ENCODE measurements at places on chromosomes 7 and 10.

DNA sequence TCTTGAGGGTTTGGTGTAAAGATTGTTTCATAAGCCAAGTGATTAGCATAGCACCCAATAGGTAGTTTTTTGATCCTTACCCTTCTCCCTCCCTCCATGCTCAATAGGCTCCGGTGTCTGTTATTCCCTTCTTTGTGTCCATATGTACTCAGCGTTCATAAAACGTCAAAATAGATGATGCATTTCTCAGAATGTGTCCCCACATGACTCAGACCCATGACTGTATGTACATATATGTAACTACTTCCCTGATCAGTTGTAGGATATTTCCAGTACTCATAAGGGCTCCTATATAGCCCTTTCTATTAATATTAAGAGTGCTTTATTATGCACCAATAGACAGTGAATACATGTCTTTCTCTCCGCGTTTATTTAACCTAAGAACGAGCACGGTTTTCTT, 466.9 kb downstream of the KIF20B start:
- DNase-seq = no peak

GRCh38 chr10:76045174-76045573, 613.8 kb downstream of the LRMDA start:
- DNase-seq = no peak

DNA sequence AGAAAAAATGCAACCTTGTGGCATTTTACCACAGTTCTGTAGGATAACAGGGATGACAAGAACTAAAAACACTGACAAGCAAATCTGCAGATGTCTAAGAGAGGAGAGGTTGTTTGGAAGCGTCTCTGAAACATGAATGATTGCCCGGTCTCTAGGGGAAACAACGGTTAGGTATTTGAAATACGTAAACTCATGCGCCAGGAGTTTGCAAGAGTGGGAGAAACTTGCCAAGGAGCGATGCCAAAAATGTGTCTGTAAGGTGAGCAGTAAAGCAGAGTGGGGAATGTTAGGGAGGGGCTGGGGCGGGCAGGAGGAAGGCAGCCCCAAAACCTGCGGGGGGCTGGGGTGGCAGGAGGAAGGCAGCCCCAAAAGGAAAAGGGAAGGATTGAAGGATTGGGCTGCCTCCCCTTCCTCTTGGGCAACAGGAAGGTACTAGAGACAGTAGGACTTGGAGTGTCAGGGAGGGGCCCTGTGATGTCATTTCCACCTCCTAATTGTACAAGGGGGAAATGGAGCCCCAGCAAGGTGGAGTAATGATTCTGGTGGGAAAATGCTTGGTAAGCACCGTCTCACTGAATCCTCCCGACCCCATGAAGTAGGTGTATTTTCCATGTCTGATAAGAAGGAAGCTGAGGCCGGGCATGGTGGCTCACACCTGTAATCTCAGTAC, 33.2 kb upstream of the PLEKHA1 start:
- no peak for DNase-seq

GRCh38 chr10:30736685-30737232, 107.2 kb upstream of the LYZL2 start:
- DNase-seq = no peak

- no peak for DNase-seq
Measured at GRCh38 chr7:42645906-42646305, 266.0 kb downstream of the C7orf25 start.

- no peak for DNase-seq
Measured at GRCh38 chr10:51918440-51918839, 219.0 kb upstream of the CSTF2T start.

GRCh38 chr7:5248201-5248885, 34.4 kb upstream of the SLC29A4 start:
- no peak for DNase-seq

DNA sequence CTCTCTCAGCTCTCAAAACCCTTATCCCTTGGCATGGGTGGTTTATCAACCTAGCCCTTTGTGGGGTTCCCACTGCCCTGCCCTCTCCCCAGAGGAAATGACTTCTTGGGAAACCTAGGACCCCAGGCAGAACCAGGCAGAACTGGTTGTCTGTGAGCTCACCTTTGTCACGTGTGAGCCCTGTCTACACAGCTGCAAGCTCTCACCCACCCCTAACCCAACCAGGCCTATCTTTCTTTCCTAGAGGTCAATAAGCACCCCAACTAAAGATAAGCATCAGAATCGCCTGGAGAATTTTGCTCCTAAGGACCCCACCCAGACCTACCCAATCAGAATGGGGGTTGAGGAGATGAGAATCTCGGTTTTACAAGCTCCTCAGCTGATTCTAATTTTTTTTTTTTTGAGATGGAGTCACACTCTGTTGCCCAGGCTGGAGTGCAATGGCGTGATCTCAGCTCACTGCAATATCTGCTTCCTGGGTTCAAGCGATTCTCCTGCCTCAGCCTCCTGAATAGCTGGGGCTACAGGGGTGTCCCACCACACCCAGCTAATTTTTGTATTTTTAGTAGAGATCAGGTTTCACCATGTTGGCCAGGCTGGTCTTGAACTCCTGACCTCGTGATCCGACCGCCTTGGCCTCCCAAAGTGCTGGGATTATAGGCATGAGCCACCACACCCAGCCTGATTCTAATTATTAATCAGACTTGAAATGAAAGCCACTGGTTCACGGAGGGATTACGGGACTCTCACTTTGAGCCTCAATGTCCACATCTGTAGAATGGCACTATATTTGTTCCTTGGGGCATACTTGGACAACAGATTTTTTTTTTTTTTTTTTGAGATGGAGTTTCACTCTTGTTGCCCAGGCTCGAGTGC, 7.5 kb upstream of the DDIT4 start:
- DNase-seq = no peak

DNA sequence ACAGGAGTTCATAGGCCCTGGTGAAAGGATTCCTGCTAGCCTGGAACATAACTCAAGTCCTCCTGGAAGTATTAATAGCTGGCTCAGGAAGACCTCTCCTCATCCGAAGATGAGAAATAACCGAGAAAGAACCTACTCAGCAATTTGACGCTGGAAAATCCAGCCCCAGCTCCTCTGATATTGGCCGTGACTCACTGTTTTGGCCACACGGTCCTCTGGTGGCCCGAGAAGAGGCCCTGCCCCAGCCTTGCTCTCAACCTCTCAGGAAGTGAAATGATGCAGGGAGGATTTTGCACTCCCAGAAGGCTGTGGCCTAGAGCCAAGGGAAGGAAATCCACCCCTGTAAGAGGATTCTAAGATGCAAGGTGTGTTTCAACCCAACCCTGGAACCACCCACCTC, 121.6 kb downstream of the MTPAP start:
- DNase-seq = no peak

DNA sequence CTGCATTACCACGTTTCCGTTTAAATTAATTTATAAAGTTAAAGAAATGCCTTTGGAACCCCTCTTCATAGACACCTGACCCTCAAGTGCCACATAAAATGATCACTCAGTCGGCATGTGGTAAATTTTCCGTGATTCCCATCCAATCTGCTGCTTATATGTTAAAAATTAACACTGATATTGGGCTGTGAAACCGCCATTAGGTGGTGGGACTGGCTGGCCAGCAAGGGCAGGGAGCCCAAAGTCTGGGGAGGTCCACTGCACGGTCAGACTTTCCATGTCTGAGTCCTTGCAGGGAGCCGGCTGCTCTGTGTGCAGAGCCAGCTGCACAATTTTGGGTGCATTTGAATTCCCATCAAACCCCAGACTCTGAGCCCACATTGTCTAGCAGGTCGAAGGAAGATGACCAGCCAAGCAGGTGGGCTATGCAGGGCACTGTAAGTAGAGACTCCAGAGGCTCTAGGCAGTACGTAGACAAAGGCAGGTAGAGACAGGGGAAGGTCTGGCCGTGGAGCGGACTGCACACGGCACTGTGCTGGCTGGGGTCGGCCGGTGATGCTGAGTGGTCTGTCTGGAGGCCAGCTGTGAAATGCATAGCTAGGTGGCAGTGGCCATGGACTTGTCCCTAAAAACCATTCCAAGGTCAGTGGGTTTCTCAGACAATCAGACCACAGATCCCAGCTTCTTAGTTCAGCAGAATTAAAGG, 122.9 kb downstream of the SH3PXD2A start:
- DNase-seq = no peak

DNA sequence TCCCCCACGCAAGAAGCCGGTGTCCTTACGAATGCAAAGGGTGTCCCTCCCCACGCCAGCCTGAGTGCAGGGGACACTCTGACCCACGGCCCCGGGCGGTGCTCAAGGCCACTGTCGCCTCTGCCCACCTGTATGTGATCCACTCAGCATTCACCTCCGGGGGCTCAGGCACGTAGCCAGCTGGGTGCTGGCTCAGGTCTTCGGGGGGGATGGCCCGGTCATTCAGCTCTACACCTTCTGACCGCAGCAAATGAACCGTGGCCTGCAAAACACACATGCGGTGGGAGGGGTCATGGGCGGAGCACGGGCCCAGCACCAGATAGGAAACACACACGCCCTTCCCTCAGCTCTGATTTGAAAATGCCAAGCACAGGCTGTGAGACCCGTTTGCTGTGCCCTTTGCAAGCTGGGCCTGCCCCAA, 25.9 kb downstream of the CFAP46 start:
- DNase-seq = no peak

- DNase-seq = no peak
Measured at GRCh38 chr10:58439632-58440364, 54.6 kb downstream of the TFAM start.

DNA sequence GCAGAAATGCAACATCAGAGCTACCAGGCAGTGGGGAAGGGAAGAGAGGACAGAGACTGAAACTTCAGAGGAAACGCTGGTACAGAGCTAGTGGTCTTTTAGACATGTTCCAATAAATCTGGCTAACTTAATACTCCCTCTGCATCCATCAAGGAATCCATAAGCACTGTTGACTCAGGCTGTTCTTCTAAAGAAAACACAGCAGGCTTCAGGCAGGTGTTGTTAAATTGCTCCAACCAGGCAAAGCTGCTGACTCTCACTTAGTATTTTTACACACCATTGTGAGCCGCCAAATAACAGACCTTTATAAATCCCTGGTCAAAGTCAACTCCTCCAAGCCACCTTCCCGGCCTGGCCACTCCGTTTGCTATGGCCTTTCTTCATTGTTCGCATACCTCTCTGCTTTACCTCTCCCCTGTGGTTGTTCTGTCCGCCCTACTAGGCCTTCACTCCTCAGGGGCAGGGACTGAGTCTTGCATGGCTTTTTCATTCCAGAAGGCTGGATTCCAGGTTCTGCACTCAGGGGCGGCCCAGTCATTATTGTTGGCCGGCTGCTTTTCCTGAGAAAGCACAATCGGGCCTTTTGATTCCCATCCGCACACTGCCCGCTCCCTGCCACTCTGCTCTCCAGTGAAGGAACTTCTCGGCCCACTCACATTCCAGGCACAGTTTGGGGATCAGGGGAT, 18.4 kb downstream of the CREB3L2 start:
- DNase-seq = no peak

DNA sequence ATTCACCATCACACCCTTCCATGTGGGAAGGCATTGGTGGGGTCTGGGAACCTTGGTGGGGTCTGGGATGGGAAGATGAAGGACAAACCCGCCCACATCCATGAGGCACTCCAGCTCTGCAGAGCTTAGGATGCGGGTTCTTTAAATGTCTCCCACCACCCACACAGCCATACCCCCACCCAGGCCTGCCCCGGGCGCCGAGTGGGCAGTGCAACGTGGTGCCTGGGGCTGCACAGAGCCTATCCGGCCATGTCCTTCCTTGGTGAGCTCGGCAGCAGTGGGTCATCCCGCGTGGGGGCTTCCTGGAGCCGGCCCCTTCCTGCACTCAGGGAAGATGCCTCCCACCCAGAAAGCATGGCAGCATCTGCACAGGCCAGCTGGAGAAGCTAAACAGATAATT, 163.5 kb upstream of the TCERG1L start:
- DNase-seq = no peak

GRCh38 chr10:79314761-79315601, 32.3 kb upstream of the PPIF start:
- DNase-seq = no peak

DNA sequence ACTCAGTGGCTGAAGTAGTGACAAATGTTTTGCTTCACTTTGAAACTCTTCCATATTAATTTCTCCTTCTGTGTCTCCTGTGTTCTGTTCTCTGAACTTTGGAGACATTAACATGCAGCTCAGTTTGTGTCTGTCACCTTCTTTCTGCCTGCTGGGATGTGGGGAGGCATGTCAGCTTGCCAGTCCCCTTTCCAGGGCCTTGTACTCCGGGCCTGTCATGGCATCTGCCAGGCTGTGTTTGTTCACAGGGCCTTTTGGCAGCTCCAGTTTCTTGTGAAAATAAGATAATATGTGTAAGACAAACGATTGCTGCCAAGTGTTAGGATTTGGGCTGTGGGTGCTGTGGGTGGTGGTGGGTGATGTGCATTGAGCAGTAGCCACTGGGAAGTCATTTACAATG, 76.1 kb upstream of the ELMO1 start:
- DNase-seq = no peak

- no peak for DNase-seq
Measured at GRCh38 chr10:101625821-101626412, 37.8 kb downstream of the DPCD start.

- DNase-seq = no peak
Measured at GRCh38 chr10:88835910-88836221, 15.8 kb downstream of the ANKRD22 start.

- no peak for DNase-seq
Measured at GRCh38 chr7:55034776-55035175, 16.0 kb downstream of the EGFR start.

GRCh38 chr7:153381275-153382040, 621.9 kb downstream of the ACTR3B start:
- DNase-seq = no peak

DNA sequence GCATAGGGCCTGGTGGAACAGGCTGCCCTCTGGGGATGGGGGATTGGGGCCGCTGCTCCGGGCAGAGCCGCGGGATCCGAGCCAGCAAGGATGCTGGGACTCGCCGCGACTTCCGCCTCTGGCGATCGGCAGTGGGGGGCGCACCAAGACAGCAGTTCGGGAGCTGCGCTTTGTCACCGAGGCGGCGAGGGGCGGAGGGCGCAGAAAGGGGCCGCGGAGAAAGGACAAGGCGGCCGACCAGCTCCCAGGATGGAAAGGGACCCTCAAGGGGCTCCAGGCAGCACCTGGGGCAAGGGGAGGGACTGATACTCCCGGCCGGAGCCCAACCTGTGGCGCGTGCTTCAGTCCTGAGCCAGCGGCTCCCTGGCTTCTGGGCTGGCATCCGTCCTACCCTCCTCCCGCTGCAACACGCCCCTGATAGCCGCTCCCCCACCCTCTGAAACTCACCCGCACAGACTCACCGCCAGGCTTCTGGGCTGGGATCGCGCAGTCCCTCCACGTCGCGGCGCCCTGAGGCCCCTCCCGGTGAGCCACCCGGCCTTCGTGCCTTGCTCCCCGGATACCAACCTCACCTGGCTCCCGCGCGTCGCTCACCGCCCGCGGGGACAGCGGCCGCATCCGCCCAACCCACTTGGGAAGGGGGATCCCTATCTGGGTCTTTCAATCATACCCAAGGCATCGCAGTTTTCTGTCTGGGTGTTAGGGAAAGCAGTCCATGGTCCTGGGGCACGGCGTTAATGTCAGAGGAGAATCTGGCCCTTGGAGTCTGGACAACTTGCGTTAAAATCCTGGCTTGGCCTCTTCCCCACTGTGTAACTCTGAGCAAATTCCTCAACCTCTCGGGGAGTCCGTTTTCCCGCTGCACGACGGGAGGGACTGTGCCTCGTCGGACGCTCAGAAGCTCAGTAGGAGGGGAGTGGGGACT, 7.0 kb upstream of the EVX1 start:
- no peak for DNase-seq

GRCh38 chr7:92834507-92835260, 1.7 kb downstream of the CDK6 start:
- no peak for DNase-seq

GRCh38 chr10:130809761-130810515, 501.6 kb downstream of the TCERG1L start:
- no peak for DNase-seq

GRCh38 chr7:95694334-95694733, 78.0 kb upstream of the DYNC1I1 start:
- DNase-seq = no peak

- no peak for DNase-seq
Measured at GRCh38 chr10:100993986-100994708, 5.5 kb upstream of the LZTS2 start.
